ENCODE measurements at places on chromosomes 1 and 21.
A peak's percentile ranks its signal among the peaks of the same experiment; 100 is the strongest.

- DNase-seq = no peak
Observed at GRCh38 chr1:230753586-230754251, 6.5 kb downstream of the CAPN9 start.

DNA sequence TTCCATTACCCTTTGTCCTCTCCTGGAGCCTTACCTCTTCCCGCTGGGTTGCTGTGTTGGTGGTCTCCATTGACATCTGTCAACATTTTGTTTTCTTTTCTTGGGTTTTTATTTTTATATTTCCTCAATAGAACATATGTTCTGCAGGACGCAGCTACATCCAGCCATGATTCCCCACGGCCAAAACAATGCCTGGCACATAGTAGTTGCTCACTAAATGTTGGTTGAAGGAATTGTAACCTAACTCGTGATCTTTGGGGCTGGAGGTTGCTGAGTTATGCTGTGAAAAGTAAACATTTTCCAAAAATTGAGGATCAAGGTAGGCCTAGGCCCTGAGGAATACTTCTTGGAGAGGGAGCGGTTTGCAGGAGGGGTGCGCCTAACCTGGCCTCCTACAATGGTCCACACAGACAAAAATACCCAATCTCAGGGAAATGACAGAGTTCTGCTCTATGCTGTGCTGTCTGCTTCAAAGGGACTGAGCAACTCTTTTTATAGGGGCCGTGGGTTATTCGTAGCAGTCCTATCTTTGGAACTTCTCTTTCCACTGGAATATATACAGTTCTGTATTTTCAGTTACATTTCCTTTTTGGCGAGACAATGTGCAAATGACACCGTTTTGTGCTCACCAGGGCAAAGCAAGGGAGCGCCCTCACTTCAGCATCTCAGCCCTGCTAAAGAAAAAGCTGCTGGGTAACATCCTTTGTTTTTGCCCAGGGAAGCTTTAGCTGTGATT lies 1.4 kb downstream of the PDPN start:
- DNase-seq = no peak

DNA sequence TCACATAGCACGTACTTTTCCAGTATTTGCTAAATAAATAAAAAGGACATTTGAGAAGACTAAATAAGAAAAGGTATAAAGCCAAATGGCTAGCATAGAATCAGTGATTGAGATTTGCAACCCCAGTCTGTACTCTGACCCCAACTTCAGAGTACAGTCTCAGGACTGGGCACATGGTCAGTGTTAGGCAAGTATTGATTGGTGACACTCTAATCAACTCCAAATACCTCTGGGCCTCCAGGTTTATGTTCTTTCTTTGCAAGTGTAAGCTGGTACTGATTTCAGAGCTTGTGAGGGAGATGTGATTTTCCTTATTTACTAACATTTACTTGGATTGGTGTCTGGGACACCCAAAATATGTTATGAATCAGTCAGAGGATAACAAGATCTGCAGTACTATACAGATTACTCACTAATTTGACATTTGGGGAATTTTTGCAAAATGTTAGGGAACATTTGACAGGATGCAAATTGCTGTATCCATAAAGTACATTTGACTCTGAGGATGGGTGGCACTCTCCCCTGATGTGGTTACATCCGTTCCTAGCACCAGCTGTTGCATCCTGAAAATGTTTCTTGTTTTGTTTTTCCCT lies 34.2 kb downstream of the LMO4 start:
- no peak for DNase-seq

DNA sequence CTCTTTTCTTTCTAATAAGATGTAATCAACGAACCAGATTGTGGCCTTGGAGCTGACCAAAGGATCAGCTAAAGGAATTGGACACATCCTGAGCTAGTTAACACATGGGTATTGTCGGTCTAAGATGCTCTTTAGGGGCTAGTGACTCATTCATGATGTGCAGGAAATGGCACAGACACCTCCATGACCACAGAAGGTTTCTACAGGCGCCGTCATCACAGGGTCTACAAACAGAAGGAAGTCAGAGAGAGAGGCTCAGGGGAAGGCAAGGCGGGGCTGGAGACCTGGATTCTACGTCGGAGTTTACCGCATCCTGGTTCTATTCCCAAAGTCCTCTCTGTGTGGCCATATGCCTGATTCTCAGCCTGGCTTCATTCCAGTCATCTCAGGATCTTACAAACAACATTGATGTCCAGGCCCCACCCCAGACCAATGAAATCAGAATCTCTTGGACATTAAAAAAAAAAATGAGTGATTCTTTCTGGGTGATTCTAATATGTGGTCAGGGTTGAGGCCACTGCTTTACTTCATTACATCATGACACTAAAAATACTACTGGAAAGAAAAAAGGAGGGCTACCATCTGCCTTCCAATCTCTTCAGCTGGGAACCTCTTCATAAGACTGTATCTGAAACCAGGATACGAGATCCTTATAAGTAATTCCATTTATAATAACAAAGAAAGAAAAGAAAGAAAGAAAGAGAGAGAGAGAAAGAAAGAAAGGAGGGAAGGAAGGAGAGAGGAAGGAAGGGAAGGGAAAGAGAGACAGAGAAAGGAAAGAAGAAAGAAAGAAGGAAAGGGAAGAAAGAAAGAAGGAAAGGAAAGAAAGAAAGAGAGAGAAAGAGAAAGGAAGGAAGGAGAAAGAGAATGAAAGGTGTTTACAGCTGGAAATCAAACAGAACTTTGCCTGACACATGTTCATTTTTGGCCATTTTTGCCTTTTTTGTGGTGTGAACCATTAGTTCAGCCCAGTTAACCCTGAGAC lies 11.6 kb upstream of the KCNJ15 start:
- peak; percentile 15 for DNase-seq

GRCh38 chr1:25110485-25110884 lies 121.8 kb downstream of the SYF2 start:
- no peak for DNase-seq

GRCh38 chr21:39781331-39781730 lies 36.3 kb downstream of the IGSF5 start:
- DNase-seq = no peak

DNA sequence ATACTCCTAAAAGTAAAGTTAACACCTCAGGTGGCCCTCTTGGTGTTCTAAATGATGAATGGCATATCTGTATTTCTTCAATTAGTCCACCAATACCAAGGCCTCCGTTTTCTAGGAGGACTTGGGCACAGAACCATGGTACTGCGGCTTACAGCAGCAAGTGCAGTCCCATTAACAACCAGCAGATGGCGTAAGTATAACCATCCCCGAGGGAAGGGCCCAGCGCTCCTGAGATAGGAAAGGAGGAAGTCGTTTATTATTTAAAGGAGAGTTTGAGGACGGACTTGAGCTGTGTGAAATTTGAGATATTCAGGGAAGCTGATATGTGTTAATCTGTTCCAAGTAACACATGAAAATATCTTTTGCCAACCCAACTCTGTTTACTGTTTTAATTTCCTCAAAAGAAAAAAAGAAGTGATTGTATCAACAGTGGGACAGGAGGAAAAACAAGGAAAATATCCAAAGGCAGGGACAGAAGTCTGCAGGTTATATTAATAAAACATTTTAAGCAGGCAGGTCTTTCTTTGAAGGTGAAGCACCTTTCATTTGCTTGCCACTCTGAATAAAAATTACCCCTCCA lies 37.7 kb upstream of the KCNJ15 start:
- DNase-seq = peak; percentile 40

DNA sequence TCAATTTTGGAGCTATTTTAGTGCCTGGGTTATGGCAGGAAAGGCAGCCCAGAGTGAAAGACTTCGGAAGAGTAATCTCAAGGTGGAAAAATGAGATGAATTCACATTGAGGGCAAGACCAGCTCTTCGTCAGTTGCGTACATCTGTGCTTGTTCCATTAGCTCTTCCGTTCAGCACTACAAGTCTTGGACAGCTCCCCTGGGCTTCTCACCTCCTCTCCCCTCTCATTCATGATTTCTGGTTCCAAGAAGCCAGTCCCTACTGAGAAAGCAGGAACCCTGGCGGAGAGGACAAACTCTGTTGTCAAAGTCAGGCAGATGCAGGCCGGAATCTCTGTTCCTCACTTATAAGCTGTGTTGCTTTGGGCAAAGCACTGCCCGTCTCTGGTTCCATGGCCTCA lies 76.5 kb downstream of the ACTL8 start:
- no peak for DNase-seq

DNA sequence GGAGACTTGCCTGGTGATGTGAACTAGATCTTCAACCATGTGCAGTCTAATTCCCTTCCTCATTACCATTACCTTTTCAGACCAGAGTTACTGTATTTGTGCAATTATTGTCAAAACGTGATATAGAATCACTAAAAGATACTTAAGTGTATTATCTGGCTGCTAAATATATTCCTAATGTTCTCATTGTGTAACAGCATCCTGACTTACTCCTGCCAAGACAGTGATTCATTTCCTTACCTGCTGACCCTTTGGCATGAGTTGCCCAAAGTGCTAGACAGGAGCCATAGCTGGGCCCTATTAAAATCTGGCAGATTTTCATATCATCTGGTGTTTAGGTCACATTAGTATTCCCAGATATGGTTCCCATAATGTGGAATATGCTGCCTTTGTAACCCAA lies 598.3 kb upstream of the CAMK1G start:
- DNase-seq = no peak

DNA sequence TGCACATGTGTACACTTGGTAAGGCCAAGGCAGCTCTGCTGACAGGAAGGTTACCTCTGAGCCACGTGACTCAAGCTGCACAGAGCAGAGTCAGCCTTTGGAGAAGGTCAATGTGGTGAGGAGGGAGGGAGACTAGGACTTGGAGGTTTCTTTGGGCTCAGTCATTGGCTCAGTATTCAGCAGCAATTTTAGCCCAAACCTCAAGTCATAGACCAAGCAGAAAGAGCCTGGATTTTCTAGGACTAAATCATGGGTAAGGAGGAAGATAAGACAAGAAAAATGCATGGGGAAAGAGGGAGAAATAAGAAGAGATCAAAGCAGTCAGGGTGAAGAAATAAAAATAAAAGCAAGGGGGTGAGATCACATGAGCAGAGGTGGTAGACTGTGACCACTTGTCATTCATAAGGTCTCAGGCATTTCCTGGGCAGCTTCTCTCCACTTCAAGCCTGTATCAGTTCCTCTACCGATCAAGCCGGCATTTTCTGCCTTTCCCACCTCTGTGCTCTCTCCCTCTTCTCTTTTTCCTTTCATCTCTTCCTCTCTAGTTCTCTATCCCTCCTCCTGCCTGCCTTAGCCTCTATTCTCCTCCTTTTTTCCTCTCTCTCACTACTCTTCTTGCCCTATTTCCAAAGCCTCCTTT lies 51.7 kb upstream of the DUSP10 start:
- DNase-seq = no peak

DNA sequence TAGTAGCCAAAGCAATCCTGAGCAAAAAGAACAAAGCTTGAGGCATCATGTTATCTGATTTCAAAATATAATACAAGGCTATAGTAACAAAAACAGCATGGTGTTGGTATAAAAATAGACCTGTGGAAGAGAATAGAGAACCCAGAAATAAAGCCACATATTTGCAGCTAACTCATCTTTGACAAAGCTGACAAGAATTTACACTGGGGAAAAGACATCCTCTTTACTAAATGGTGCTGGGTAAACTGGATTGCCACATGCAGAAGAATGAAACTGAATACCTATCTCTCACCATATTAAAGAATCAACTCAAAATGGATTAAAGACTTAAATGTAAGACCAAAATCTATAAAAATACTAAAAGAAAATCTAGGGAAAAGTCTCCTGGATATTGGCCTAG lies 59.5 kb upstream of the CD55 start:
- DNase-seq = no peak

DNA sequence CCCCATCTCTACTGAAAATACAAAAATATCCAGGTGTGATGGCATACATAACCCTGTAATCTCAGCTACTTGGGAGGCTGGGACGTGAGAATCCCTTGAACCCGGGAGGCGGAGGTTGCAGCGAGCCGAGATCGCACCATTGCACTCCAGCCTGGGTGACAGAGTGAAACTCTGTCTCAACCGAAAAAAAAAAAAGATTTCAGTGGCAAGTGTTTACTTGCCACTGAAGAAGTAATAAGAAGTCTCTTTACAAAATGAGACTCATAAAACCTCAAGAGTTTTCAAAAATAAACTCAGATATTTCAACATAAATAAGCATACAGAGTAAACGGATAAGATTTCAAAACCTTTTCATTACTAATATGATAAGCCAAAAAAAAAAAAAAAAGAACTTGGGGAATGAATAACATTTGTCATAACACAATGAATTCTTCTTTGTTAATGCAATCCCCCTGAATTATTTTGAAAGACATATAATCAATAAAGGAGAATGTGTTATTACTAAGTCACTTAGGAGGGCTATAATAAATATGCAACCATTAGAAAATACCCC lies 34.2 kb upstream of the EXO1 start:
- DNase-seq = no peak
